ENCODE measurements at places on chromosomes 4 and X.

- DNase-seq: peak; percentile 57
These were observed 20.6 kb upstream of the TEC start for GRCh38 chr4:48290146-48290772.

- DNase-seq: no peak
These were observed 41.6 kb upstream of the ITM2A start for GRCh38 chrX:79408623-79409322.

- DNase-seq: peak; percentile 97
These were observed 21.6 kb downstream of the FABP2 start for GRCh38 chr4:119300101-119300978.

DNA sequence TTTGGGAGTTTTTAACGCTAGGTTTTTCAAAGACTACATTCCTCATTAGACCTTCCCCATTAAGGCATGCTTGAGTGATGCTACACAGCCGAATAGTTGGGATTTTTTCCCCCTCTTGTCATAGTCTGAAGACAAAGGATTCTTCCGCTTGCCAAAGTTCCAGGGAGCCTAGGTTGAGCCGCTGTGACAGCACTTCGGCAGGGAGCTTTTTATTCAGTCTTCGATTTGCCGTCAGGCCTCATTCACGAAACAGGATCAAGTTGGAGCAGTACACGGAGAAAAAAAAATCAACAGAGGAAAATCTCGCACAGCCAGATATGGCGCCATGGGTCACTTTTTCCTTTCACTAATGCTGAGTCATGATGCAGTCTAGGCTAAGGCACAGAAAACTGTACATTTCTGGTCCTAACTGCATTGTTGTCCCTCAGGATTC is 24.3 kb downstream of the SHROOM3 start:
- DNase-seq: peak; percentile 97

DNA sequence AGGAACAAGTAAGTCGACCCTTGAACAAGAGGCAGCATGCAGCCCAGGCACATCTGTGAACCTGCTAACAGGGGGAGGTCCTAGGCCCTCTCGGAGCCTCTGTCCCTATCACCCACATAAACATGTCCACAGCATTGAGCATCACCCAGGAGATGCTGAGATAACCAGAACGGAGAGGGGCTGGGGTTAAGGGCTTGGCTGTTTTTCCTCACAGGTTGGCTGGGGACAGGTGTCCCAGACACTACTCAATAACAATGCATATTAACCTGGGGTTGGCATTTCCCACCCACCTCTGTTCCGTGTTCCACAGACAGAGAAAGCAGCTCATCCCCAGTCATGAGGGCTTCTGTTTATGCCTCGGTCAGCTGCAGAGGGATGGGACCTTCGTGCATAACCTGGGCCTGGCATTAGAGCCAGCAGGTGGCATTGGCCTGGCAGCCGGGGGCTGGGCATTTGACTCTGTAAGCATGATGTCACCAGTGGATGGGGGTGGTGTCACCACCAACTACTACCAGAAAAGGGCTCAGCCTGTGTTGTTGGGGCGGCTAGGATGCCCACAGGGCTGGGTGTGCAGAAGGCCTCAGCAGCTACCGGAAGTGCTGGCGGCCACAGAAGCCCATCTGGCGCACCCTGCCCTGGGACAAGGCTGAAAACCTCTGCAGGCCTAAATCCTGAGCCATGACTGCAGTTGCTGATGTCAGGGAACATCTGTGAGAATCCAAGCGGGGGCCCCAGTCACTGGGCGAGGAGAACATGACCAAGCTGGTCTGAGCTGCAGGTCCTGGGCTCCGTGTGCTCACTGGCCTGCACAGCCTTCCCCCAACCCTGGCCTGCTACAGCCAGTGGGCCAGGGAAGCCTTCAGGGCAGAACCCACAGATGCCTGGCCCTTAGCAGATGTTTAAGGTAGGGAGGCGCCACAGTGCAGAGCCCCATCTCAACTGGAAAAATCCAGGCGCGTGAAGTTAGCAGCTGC is 351.4 kb downstream of the NR3C2 start:
- no peak for DNase-seq

DNA sequence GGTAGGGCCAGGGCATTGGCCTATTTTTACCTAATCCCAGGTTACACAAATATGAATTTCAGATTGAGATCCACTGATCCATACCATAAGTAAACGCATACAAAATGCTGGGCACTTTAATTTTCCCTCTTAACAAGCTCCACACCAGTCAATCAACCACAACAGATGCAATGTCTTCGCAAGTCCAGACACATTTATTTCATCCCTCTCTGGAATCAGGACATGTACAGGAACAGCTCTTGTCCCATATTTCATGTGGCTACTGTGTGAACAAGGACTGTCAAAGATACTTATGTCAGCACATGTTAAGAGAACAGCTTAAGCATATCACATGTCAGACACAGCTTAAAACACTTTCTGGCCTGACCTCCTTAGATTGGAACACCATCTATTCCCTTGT is 145.9 kb downstream of the PPP3CA start:
- DNase-seq: no peak

DNA sequence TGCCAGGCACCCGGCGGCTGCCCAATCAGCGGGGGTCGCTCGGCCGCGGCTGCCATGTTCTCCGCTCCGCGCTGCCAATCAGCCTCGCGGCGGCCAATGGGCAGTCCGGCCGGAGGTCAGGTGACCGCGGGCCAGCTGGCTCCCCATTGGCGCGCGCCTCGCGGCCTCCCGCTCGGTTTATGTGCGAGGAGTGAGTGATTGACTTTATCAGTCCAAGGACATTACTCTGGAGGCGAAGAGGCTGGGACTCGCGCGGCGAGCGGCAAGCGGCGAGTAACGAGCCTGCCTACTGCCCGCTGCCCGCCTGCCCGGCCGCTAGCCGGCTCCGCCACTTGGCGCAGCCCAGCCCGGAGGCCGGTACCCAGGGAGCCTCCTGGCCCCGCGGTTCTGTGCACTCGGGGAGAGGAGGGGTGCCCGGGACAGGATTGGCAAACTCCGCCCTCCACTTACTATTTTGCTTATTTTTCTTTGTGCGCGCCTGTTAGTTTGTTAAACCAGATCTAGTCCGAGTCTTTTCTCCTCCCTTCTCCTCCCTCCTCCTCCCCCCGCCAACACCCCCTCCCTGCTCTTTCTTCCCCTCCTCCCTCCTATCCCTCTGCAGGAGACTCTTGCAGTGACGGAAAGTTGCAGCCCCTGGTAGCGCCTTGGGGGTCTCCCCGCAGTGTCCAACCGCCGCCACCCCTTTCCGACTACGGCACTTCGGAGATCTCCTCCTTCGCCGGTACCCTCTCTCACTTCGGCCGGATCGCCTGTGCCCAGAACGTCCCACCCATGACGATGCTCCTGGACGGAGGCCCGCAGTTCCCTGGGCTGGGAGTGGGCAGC is at the start of gene ZIC3:
TSS of gene ZIC3 (plus strand) at position 207 of the 825 bp plus-strand sequence. CDS start at position 772, 565 bp downstream.
- peak; percentile 80 for DNase-seq

GRCh38 chr4:76725039-76725438 is 172.9 kb downstream of the SOWAHB start:
- no peak for DNase-seq

- peak; percentile 78 for DNase-seq
These were observed at the start of gene ADGRA3 for GRCh38 chr4:22515888-22516541. TSS of gene ADGRA3 (minus strand) at chr4:22516066. CDS start at chr4:22515784, 282 bp downstream.

GRCh38 chr4:34191443-34191842 is 2052.9 kb downstream of the ARAP2 start:
- DNase-seq: no peak

GRCh38 chrX:20354505-20354904 is 87.8 kb upstream of the RPS6KA3 start:
- DNase-seq: no peak

DNA sequence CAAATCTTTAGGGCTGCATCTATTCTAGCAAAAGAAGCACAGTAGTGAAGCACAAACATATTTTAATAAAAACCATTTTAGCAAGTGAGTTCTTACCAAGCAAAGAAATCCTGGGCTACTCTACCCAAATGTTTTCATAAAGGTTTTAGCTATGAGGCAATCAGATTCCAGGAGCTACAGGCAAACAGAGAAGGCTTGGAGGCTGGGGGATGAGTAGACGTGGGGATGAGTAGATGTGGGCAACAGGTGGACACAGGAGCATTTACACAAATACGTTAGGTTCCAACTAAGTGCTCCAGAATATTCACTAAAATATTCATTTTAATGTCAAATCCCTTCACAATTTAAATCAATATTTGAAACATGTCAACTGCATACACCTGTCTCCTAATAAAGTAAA is 34.5 kb downstream of the ATP11C start:
- DNase-seq: no peak

All from GM23338 (cell line).